Neural cell (in vitro differentiated cells): ENCODE measurements at places on chromosomes 2 and 18. TPM values are rescaled to one million over a fixed set of nuclear protein-coding genes. Genes with fewer than 3 reads are reported as not detected.

RBFA gene
- polyA plus RNA-seq: 78.1 and 86.8 TPM in 2 replicates

TACR1 gene
- 0.60 and 0.78 TPM in 2 replicates for polyA plus RNA-seq

PKDCC gene
- polyA plus RNA-seq: 37.4 and 50.3 TPM in 2 replicates

SERPINB13 gene
- polyA plus RNA-seq: not detected in 2 replicates

KCTD1 gene
- polyA plus RNA-seq: 32.0 and 44.5 TPM in 2 replicates

OSR1 gene
- polyA plus RNA-seq: not detected in 2 replicates

SIGLEC15 gene
- polyA plus RNA-seq: not detected in 2 replicates

SCG2 gene
- polyA plus RNA-seq: 30.5 and 37.3 TPM in 2 replicates

CDH20 gene
- 0.78 and 1.7 TPM in 2 replicates for polyA plus RNA-seq

ADD2 gene
- polyA plus RNA-seq: 52.5 and 73.6 TPM in 2 replicates

CEBPZOS gene
- polyA plus RNA-seq: 4.9 and 5.0 TPM in 2 replicates

FAM237A gene
- not detected in 2 replicates for polyA plus RNA-seq

YIPF4 gene
- polyA plus RNA-seq: 33.5 and 57.7 TPM in 2 replicates

CLIP4 gene
- polyA plus RNA-seq: 9.4 and 10.2 TPM in 2 replicates

TMEM237 gene
- 48.7 and 58.7 TPM in 2 replicates for polyA plus RNA-seq

DOK6 gene
- polyA plus RNA-seq: 7.4 and 9.7 TPM in 2 replicates

TMEM37 gene
- polyA plus RNA-seq: not detected in 2 replicates

PDCD1 gene
- not detected in 2 replicates for polyA plus RNA-seq

SUMO1 gene
- 281 and 365 TPM in 2 replicates for polyA plus RNA-seq

CYS1 gene
- polyA plus RNA-seq: not detected in 2 replicates

ID2 gene
- 61.5 and 71.6 TPM in 2 replicates for polyA plus RNA-seq

RAX gene
- not detected in 2 replicates for polyA plus RNA-seq

ANKRD30B gene
- not detected in 2 replicates for polyA plus RNA-seq

KCNE4 gene
- polyA plus RNA-seq: 0.32 TPM in 1 of 2 replicates, not detected in the other

TTR gene
- not detected in 2 replicates for polyA plus RNA-seq

RTP5 gene
- polyA plus RNA-seq: 1.2 and 1.8 TPM in 2 replicates

CKAP2L gene
- polyA plus RNA-seq: 0.78 and 1.5 TPM in 2 replicates

CACNB4 gene
- polyA plus RNA-seq: 29.0 and 31.1 TPM in 2 replicates

TMEM200C gene
- polyA plus RNA-seq: 7.9 and 8.2 TPM in 2 replicates

CCDC178 gene
- 0.14 TPM in 1 of 2 replicates, not detected in the other for polyA plus RNA-seq

MTX2 gene
- polyA plus RNA-seq: 99.0 and 128 TPM in 2 replicates

AKAIN1 gene
- polyA plus RNA-seq: not detected in 2 replicates

CYP26B1 gene
- 0.56 and 0.83 TPM in 2 replicates for polyA plus RNA-seq

NPPC gene
- polyA plus RNA-seq: 2.7 and 21.5 TPM in 2 replicates

RAB11FIP5 gene
- polyA plus RNA-seq: 2.6 and 3.3 TPM in 2 replicates
